Cortex of kidney (tissue), 1 donor: ENCODE measurements at places on chromosomes 16 and 17.

DNA sequence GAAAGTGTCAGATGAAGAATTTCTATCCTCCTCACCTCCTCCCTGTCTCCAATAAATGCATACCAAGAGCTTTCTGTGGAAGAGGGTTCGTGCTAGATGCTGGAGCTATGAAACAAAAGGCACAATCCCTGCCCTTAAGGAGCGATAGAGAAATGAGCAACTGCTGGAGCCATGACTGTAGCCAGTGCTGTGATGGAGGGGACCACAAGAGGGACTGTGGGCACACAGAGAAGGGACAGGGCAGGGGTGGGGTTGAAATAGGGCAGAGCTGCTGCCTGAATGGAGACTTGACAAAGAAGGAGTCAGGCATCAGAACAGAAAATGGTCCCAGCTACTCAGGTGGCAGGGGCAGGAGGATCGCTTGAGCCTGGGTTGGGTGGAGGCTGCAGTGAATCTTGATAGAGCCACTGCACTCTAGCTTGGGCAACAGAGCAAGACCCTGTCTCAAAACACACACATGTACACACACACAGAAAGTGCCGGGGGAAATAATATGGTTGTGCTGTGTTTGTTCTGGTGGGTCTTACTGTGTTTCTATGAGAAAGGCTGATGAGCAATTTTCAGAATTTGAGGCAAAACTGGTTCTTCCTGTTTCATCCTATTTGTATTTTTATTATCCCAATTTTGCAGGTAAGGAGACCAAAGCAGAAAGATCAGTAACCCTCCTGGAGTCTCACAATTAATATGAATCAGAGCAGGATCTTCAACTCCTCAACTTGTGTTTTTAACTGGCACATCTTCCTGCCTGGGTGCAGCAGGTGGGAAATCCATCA lies 16.5 kb downstream of the TMEM98 start:
- no peak for DNase-seq

DNA sequence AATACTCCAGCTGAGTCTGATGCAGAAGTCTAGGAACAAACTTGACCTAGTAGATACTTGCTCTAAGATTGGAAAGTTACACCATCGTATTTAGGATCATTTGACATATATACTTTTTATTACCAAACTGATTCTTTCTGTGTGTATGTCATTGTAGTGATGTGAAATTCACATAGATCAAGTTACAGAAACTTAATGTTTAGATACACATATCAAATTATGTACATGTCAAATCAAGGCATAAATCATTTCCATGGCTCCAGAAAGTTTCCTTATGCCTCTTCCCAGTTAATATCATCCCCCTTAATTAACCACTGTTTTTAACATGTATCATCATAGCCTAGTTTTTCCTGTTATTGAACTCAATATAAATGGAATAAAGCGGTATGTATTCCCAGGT lies 292.0 kb upstream of the CDH11 start:
- no peak for DNase-seq

DNA sequence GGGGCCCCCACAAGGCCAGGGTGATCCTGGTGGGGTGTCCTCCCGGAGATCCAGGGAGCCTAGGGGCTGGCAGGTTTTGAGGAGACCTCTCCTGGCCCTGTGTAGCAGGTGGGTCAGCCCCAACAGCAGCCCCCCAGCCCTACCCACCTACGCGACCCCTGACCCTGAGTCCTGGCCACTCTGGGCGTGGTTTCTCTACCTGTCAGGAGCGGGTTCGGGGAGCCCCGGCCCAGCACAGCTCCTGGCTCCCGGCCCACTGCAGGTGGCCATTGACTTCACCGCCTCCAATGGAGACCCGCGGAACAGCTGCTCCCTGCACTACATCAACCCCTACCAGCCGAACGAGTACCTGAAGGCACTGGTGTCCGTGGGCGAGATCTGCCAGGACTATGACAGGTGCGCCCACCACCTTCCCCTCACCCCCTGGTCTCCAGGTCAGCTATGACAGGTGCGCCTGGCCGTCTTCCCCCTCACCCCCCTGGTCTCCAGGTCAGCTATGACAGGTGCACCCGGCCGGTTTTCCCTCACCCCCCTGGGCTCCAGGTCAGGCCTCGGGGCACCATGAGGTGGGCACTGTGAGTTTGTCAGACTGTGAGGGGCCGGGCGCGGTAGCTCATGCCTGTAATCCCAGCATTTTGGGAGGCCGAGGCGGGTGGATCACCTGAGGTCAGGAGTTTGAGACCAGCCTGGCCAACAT lies 13.0 kb downstream of the CPNE7 start:
- DNase-seq = no peak

DNA sequence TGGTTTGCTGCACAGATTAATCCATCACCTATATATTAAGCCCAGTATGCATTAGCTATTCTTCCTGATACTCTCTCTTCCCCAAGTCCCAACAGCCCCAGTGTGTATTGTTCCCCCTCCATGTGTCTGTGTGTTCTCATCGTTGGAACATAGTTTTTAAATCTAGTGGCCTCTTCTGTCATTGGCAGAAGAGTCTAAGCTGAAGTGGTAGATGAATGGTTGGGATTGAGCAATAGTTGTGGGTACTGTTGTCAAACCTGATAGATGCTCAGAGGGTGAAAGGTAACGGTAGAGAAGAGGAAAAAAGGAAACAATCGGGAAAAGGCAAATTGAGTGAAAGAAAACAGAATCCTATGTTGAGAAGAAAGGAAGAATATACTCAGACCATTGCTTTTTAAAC lies 29.9 kb downstream of the MAP3K3 start:
- no peak for DNase-seq

GRCh38 chr17:21194226-21194625 lies 19.7 kb downstream of the TMEM11 start:
- DNase-seq = no peak

DNA sequence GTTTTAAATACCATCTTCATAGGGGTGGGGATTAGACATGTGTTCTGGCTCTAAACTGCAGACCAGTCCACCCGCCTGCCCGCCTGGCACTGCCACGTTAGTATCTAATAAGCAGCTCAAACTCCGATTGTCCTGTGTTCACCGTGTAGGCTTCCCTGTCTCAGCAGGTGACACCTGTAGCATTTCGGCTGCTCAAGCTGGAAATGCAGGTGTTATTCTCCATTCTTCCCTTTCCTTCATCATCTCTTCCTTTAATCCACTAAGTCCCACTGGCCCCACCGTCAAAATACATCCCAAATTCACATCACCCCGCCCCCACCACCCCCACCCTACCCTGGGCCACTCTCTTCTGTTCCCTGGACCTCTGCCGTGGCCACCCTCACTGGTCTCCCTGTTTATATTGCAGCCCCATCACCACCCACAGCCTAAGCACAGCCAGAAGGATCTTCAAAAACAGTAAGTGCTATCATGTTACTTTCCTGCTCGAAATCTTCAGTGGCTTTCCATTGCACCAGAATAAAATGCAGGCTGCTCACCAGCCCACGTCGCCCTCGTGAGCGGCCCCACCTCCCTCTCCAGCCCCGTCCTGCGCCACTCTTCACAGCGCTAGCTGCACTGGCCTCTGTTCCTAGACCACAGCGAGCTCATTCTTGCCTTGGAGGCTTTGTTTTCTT lies 65.1 kb downstream of the RTN4RL1 start:
- DNase-seq = no peak

DNA sequence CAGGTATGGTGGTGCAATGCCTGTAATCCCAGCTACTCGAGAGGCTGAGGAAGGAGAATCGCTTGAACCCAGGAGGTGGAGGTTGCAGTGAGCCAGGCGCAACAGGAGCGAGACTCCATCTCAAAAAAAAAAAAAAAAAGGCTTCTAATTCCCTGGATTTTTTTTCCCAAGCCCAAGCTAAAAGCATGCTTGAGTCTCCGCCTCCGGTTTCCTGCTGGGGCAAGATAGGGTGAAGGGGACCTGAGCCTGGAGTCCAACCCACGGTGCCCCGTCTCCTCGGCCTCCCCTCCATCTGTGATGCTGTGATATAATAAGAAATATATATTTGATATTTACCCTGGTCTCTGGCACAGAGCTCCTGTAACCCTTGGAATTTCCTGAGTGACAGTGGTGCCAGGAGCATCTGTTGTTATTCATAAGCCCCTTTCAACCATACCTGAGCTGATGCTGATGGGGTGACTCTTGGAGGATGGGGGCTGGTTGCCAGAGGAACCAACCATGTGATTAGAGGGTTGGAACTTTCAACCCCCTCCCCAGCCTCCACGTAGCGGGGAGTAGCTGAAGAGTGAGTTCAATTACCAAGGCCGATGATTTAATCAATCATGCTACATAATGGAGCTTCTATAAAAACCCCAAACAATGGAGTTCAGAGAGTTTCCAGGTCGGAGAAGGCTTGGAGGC lies 12.8 kb upstream of the TNK1 start:
- no peak for DNase-seq

- no peak for DNase-seq
Measured at GRCh38 chr16:1492923-1493745, at the start of gene TELO2. Gene TELO2 (plus strand): TSS chr16:1493360. CDS start chr16:1494282, 922 bp downstream.

- no peak for DNase-seq
Measured at GRCh38 chr17:45756266-45756991, 27.7 kb upstream of the CRHR1 start.

DNA sequence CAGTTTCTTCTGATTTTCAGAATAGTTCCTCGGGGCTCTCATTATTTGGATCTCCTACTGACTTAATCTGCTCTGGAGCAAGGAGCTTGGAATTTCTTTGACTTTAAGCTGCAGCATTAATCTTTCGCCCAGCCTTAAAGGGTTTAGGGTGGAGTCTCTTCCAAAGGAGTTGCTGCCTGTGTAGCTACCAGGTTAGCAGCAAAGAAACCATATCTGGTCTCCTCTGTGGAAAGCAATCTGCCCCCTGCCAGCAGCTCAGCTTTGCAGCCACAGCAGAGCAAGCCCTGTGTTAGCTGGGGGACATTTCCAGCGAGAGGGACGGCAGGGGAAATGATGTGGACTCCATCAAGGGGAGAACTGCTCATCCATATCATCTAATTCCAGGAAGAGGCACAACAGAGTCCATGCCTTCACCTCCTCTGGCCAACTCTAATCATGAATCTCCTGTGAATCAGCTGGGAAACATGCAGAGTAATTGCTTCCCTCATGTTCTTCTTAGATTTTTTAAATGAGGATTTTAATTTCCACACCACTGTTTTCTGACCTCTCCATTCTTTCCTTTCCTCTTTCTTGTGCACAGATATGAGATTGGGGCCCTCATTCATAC lies 827.6 kb upstream of the CA10 start:
- no peak for DNase-seq

- no peak for DNase-seq
Measured at GRCh38 chr17:82345151-82345976, 11.8 kb upstream of the SECTM1 start.

DNA sequence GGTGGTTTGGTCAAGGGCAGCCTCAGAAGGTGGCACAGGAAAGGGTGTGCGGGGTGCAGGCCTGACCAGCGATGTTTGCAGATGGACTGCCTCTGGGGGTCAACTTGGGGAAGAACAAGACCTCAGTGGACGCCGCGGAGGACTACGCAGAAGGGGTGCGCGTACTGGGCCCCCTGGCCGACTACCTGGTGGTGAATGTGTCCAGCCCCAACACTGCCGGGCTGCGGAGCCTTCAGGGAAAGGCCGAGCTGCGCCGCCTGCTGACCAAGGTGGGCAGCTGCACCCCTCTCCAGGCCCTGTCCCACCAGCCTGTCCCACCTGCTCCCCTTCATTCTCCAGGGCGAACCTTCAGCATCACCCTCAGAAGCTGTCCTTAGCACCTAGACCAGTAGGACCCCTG lies 12.5 kb downstream of the DHODH start:
- DNase-seq = no peak
